WTC11 (cell line): ENCODE measurements at places on chromosomes 1 and 21.

- no peak for DNase-seq
These were observed 26.7 kb downstream of the PGBD5 start for GRCh38 chr1:230399321-230400006.

- DNase-seq, result no peak
These were observed 315.4 kb downstream of the DSCAM start for GRCh38 chr21:40531431-40532110.

GRCh38 chr21:32112195-32112594, 166.7 kb downstream of the MIS18A start:
- DNase-seq, result no peak

GRCh38 chr1:99756598-99756997, 9.8 kb downstream of the FRRS1 start:
- no peak for DNase-seq

- DNase-seq, result no peak
These were observed 237.6 kb downstream of the RYR2 start for GRCh38 chr1:237279629-237280028.

- DNase-seq, result no peak
These were observed 36.1 kb downstream of the COA6 start for GRCh38 chr1:234409328-234409727.

- DNase-seq, result no peak
These were observed 115.5 kb downstream of the RERE start for GRCh38 chr1:8701794-8702471.

DNA sequence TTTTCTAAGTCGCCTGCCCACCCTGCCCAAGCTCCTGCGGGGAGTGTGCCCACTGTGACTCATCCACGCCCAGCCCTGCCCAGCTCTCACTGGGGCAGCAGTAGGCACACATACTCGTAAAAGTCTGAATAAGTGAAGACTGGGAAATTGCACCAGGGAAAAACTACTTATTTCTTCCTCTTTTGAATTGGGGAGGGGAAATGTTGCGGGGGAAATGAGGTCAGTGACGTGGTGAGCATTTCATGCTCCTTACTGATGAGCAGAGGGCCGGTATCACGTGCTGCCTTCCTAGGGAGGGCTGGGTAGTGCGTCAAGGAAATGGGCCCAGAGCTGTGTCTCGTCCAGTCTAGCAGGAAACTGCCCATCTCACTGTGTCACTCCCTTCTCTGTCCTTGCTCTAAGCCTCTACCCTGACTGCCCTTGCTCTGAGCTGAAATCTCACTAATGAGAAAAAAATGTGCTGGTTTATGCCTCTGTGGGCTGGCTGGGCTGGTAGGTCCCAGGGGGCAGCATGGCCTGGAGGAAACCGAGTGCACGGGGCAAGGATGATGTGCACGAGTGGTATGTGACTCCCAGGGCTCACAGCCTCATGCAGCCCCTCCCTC, 13.5 kb upstream of the TNFRSF1B start:
- no peak for DNase-seq

GRCh38 chr1:240338837-240339236, 247.2 kb downstream of the FMN2 start:
- DNase-seq, result no peak

- no peak for DNase-seq
These were observed 75.3 kb upstream of the RGS4 start for GRCh38 chr1:162993846-162994245.

DNA sequence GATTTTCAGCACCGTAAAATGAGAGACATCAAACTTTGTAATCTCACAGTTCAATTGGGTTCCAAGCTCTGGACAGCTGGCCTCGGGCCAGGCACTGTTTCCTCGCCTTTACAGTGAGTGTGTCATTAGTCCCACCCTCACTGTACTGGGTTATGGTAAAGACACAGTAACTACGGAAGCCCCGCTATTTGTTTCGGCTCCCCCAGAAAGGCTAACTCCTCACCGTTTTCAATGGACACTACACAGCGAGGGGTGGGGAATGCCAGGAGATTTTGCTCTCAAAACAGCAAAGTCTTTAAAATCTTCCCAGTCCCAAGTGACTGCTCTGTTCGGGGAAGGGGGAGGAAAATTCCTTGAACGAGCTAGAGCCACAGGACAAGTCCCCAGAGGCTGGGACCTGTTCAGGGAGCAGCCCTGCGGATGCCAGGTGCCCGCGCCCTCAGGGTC, 757 bp upstream of the SPSB1 start:
- DNase-seq, result no peak

DNA sequence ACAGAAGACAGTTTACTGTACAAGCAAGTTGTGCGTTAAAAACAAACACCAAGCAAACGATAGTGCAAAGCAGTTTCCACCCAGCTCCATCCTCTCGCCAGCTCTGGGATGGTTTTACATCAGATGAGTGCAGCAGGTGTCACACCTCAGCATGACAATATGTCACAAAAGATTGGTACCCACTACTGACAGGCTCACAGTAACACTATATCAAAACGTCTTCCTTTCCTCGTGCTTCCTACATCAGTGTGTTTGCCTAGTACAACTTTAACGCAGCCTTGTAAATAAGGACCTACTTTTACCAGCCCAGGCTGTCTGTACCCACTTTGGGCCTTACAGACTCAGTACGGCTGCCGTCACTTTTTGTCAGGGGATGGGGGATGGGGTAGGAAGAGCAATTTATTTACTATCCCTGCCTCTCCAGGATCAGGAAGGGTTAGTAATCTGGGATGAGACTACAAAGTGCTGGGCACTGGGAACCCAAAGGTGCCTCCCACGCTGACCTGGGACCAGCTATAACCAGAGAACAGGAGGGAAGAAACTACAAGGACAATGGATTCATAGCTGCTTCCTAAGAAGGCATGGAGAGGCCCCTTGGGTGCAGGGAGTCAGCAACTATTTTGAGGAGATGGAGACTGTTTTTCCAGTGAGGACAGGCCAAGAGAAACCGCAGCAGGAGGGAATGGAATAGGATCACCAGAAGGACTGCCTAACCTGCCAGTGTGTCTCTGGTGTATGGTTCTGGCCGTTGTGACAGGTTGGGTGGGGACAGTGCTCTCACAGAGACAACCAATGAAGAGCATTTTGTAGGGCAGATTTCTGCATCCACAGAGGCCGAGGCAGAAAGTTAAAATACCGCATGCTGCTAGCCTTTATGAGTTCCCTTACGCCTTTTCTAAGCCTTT, 30.2 kb downstream of the RUNX3 start:
- DNase-seq, result no peak

DNA sequence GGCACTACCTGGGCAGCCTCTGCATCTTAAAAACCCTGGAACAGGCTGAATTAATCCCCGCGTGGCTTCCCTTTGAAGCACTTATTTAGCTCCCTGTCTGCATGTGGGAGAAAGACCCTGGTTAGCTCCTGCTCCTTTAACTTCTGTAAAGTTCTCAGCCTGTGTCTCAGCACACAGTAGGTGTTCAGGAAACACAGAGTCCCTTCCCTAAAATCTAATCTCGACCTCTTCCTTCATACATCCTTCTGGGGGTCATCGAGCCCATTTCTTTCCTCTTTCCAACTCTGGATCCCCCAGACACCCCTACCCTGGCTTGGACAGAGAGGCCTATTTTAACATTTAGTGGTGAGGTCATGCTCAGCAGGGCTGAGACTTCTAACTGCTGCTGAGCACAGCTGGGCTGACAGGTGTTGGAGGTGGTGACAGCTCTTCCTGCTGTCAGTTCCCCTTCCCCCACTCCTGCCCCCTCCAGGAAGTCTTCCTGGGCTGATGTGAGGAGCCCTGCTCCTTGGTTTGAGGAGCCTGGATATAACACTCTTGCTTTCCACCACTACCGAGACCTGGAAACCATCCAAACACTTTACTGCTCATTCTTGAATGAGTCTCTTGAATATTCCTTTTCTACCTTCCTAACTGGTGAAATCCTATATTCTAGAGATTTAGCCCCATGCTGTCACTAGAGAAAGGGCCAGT, 5.3 kb downstream of the E2F2 start:
- DNase-seq, result no peak

DNA sequence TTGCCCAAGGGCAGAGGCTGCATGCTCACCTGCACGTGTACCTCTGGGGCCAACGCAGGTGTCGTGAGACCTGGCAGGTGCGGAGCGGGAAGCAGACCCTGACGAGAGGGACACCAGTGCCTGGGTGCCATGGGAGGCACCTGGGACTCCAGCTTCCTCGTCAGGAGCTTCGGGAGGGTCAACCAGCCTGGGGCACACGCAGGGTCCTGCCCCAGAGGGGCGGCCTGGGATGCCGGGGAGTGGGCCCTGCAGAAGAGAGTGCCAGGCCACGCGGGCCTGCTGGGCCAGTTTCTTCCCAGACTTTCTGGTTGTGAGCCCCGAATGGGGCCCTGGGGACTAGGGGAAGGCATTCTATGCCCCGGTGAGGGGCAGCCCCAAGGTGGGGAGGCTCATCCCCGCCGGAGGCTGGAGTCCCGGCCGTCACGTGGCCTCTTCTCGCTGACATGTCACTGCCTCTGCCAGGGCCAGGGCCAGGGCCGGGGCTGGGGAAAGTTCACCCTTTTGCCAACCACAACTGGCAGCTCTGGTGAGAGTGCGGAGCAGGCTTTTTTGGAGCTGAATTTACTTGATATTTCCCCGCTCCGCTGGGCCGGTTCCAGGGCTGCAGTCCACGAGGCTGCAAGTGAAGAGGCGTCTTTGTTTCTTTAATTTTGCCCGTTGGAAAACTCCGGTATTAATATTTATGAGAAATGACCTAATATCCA, 38.5 kb upstream of the ACTRT2 start:
- no peak for DNase-seq

GRCh38 chr1:23039308-23039826, 20.1 kb downstream of the KDM1A start:
- no peak for DNase-seq

DNA sequence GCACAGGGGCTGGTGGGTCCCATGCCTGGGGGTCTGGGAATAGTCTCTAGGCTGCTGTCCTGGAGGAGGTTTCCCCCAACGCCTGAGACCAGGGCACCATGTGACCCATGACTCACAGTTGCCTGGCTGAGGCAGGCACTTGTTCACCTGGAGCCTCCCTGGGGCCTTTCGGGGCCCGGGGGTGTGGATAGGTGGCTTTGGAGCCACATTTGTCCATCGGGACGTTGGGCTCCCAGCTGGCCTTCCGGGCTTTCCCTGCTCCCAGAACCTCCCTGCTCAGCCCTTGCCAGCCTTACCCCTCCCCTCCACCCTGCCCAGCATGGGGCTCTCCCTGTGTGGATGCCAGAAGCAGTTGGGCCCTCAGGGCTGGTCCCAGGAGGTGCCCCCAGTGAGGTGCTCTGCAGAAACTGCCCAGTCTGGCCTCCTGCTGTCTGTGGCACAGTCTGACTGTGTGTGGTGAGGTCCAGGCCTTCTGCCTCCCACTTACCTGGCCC, 14.2 kb downstream of the COL6A1 start:
- no peak for DNase-seq

GRCh38 chr1:4703646-4704045, 49.2 kb downstream of the AJAP1 start:
- no peak for DNase-seq

- DNase-seq, result no peak
These were observed 188.7 kb upstream of the ATP1B1 start for GRCh38 chr1:168917796-168918195.
